Activated B cell treated with CpG ODN at 0.5 μM for 24 hours (primary cell): ENCODE measurements at places on chromosomes 2 and 18.

- no peak overlapping the region for H3K4me3 ChIP-seq
- H3K36me3 ChIP-seq: no peaks in the 10 kb centered on the region
- no peaks in the 10 kb centered on the region for H3K27me3 ChIP-seq
- no peaks in the 10 kb centered on the region for H3K4me1 ChIP-seq
Observed at GRCh38 chr2:207434306-207434705, 95.5 kb upstream of the CREB1 start.

DNA sequence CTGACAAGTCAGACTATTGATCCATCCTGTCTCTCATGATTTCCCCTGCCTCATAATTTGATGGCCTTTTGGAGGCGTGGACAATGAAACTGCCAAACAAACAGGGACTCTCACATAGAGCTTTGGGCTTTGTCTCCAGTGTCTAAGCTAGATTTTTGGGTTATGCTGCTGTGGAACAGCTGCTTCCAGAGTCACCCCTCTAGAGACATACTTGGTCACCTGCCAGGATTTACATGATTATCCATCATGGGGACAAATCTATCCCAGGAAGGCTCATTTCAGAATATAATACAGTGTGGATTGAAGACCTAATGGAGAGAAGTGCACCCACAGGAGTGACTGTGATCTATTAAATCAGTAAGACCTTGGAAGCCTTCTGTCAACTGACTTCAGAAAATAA lies 159.6 kb downstream of the SLC8A1 start:
- H3K4me3 ChIP-seq: no peak overlapping the region
- H3K4me1 ChIP-seq: peaks cover 8% of the 10 kb centered on the region
- H3K27me3 ChIP-seq: no peaks in the 10 kb centered on the region
- DNase-seq: no peak
- no peaks in the 10 kb centered on the region for H3K36me3 ChIP-seq

DNA sequence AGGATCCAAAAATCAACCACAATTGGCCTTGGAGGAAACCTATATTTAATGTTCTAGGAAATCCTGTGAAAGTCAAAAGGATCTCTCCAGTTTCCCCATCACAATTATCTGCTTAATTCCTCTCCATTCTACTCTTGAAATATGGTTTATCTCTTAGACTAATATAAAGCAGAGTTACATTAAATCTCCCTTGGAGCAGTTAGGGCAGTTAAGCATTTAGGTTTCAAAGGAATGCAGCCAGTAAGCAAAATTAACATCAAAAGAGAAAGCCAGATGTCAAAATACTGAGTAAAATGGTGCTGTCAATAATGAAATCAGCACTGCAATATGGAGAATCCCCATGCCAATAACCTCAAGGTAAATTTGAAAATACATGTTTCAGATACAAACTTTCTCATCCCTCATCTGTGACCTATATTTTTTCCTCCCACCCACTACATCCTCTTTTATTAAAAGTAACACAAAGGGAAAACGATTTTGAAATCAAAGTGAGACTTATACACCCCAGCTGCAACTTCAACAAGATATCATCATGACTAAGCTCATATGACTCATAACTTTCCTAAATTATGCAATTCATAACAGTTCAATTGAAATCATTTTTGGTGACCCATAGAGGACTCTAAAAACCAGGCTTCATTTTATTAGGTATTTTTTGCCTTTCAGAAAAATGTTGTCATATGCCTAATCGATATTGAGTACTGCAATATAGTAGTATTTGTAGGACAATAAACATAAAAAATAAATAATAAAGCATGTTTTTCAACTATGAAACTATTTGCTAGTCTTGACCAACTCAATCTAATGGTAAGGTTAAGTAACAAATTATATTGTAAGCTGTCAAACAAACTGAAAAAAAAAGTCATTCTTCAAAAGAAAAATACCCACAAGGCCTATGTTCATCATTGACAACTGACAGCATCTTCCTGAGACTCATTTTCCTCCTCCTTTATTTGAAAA lies 3.1 kb downstream of the ADAM17 start:
- H3K4me1 ChIP-seq: peaks cover 77% of the 10 kb centered on the region
- no peaks in the 10 kb centered on the region for H3K27me3 ChIP-seq
- H3K4me3 ChIP-seq: peak overlapping the region; percentile 56
- peaks cover 14% of the 10 kb centered on the region for H3K36me3 ChIP-seq
- no peak for DNase-seq

DNA sequence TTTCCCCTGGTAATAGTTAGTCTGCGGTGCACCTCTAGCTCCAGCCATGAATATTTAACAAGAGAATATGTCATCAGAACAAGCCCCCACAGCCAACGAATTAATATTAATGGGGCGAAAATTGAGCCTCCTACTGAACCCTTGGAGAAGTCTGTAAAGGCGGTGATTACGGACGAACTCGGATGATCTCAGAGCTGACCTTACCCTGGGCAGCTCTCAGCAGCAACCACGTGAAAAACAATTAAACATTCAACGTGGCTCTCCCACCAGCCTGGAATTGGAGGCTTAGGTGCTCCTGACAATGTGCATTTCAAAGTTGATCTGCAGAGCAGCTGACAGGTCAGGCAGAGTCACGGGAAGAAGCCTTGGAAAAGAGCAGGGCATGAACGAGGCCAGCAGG lies 407.6 kb upstream of the MYT1L start:
- no peak overlapping the region for H3K27ac ChIP-seq
- H3K27me3 ChIP-seq: no peaks in the 10 kb centered on the region
- no peaks in the 10 kb centered on the region for H3K36me3 ChIP-seq
- H3K4me1 ChIP-seq: no peaks in the 10 kb centered on the region
- no peak for DNase-seq
- H3K4me3 ChIP-seq: no peak overlapping the region
